Activated CD4-positive, alpha-beta T cell treated with anti-CD3 and anti-CD28 coated beads, Interleukin-2, Interleukin-4, amounts not matched to agents 100 ng/mL and 50 ng/mL, durations not matched to agents 16 hours and 8 hours (primary cell): ENCODE measurements at places on chromosomes 4 and X.

GRCh38 chr4:147310312-147310711 lies 170.6 kb upstream of the EDNRA start:
- no peak for DNase-seq

DNA sequence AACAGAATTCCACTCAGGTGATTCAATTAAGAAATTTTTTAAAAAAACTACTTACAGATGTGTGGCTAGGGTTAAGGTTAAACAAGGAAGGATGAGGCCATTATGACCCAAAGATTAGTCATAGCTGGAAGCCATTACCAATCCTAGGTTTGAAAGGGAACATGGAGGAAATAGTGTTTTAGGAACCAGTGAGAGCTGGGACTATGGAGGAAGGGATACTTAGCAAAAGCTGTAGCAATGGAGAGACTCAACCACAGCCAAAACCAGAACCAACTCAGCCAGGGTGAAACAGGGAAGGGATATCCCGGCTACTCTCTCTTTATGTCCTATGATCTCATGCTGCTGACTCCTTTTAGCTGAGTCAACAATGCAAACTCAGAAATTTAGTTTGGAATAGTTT lies 148.6 kb upstream of the CNKSR2 start:
- no peak for DNase-seq

- no peak for DNase-seq
Observed at GRCh38 chr4:178066338-178066941, 624.2 kb upstream of the AGA start.

GRCh38 chr4:75639124-75639695 lies 8.9 kb upstream of the CDKL2 start:
- DNase-seq = no peak

DNA sequence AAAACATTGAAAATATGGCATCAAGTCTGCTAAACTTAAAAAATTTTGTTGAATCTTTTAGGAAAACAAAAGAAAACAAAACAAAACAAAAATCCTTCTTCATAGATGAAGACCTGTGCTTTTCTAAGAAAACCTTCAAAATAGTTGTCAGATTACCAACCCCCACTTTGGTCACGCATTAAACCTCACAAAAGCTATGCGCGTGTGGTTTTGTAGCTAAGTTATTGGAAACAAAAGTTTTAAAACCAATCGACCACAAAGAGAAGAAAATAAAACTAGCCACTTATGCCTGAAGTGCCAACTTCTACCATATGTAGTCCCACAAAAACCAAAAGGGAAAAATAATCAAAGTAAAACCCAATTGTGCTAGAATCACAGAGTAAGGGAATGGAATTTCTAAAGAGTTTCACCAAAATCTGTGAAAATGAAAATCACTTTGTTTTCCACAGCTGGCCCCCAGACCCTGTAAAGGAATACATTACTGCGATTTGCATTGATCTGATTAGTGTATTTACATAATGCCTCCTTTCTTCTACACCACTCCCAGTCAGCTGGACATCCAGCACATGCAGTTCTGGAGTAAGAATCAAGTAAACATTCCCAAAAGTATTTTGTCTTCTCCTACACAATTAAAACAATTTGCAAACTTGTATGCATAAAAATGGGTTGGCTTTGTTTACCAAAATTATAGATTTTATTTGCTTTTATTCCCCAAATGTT lies 330.1 kb upstream of the DKK2 start:
- DNase-seq = no peak

- DNase-seq = no peak
Observed at GRCh38 chr4:140296335-140297220, 76.9 kb upstream of the SCOC start.

DNA sequence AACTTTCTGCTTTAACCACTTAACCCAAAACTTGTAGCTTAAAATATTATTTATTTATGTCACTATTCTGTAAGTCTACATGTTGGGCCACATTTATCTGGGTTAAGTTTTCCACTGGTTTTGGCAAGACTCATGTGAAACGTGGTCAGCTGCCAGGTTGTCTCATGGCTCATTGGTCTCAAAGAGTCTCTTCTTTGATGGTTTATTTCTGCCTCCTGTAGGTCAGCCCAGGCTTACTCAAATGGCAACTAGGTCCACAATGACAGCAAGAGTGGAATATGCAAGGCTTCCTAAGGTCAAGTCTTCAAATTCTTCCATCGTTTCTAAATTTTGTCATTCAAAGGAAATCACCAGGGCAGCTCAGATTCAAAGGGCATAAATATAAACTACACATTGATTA lies 828.7 kb downstream of the PCDH7 start:
- DNase-seq = no peak

DNA sequence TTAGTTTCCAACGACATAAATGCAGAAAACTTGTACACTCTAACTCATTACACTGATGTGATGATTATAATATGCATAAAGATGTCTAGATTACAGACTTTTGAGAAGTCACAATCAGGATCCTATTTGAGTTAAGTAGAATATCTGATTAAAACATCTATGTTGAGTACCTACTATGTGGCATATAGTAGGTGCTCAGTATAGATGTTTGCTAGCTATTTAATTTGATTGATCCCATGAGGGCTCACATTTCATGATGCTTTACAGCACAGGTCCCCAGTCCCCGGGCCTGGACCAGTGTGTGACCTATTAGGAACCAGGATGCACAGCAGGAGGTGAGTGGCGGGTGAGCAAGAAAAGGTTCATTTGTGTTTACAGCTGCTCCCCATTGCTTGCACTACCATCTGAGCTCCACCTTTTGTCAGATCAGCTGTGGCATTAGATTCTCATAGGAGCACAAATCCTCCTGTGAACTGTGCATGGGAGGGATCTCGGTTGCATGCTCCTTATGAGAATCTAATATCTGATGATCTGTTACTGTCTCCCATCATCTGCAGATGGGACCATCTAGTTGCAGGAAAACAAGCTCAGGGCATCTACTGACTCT lies 33.0 kb upstream of the CXCL8 start:
- no peak for DNase-seq

DNA sequence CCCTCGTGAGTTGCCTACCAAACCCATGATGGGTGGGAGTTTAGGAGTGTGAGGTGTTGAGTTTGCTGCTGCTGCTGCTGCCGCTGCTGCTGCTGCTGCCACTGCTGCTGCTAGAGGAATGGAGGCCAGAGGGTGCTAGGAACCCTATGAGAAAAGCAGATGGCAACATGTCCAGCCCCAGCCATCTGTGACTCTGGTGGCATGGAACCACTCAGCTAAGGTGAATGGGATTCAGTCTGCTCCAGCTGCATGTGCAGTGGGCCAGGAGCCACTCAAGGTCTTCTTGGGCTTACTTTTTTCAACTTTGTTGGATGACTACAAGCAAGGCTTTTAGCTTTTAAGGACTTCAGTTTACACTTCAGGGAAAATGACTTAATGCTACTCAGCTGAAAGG lies 103.8 kb downstream of the RTL5 start:
- no peak for DNase-seq

- DNase-seq = no peak
Observed at GRCh38 chr4:185764876-185765275, 47.1 kb downstream of the SORBS2 start.

DNA sequence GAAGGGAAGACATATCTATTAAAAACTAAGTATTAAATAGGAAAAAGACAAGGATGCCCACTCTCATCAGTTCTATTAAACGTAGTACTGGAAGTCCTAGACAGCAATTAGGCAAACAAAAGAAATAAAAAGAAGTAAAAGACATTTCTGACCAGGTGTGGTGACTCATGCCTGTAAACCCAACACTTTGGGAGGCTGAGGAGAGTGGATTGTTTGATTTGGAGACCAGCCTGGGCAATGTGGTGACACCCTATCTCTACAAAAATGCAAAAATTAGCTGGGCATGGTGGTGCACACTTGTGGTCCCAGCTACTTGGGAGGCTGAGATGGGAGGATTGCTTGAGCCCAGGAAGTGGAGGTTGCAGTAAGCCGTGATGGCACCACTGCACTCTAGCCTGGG lies 1071.8 kb downstream of the FAT4 start:
- DNase-seq = no peak

GRCh38 chr4:132266374-132266773 lies 882.7 kb upstream of the PCDH10 start:
- no peak for DNase-seq

GRCh38 chr4:120225527-120225926 lies 158.9 kb upstream of the MAD2L1 start:
- DNase-seq = no peak

DNA sequence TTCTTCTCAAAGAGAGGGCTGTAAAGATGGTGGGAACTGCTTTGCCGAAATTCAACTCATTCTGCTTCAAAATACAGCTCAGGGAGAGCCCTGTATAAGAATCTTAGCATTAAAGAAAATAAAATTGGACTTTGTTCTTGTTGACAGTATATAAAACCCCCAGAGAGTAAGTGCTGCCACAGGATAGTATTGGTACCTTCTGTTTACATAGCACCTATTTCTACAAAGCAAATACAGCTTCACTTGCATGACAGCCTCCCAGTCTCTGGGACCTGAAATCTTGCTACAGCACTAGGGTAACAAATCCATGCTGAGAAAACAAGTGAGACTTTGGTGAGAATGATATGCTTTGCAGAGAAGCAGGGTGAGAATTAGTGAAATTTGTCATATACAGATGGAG lies 428.6 kb downstream of the ADGRL3 start:
- no peak for DNase-seq

DNA sequence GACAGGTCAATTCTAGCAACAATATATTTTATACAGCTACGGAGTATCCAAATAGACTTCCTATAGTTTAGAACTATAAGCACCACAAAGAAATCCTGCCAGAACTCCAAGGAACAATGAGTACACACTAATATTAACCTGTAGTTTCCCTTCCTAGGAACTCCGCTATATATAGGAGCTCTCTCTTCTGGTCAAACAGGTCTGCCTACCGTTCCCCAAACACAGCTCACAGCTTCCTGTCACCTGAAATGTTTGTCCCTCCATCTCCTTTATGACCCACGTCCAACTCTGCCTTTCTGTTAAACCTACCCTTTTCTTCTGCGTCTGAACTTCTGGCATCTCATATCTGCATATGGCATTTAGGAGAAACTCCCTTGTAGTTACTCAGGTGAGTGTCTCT lies 10.5 kb upstream of the GJB1 start:
- no peak for DNase-seq

DNA sequence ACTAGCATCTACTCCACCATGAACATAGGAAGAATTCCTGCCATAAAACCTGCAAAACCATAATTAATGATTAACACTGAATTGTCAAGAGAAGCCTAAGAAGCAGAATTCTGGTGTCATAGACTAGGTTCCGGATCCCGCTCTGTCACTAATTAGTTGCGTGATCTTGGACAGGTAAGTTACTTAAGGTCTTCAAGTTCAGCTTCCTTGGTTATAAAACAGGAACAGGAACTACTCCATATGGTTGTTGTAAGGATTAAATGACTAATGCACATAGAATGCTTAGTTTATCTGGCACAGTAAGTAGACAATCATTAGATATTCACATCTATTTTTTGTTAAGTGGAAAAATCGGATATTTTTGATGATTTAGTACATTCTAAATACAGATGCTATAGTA lies 14.3 kb downstream of the G3BP2 start:
- no peak for DNase-seq

DNA sequence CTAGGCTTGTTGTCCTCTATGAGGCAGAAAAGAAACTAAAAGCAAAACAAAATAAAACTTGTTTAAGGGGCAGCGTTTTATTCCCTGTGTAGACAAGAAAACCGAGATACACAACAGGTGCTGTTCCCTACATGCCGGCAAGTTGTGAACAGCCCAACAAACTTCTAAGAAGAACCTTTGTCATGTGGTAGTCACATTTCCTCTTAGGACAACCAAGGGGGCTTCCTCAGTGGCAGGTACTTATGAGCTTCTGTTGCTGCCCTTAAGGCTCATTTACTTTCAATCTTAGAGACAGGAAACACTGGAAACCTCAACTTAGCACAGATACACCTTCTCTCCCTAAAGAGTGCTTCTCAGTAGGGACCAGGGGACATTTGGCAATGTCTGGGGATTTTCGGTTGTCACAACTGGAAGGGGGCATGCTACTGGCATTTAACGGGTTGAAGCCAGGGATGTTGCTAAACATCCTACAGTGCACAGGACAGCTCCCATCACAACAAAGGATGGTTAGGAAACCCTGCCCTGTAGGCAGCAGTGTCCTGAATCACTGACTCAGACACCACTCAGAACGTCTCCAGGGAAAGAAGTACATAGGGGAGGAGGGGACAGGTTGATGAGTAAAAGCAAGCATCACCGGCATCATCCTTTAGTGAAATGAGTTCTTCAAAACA lies 111.0 kb downstream of the ASB9 start:
- DNase-seq = peak; percentile 52

- DNase-seq = no peak
Observed at GRCh38 chrX:80423000-80423399, 2.8 kb downstream of the TENT5D start.

- peak; percentile 60 for DNase-seq
Observed at GRCh38 chrX:13750204-13750603, 15.7 kb downstream of the OFD1 start.

- DNase-seq = peak; percentile 72
Observed at GRCh38 chr4:122539861-122540465, 80.9 kb downstream of the IL21 start.

GRCh38 chr4:11072463-11072862 lies 356.2 kb downstream of the HS3ST1 start:
- DNase-seq = no peak

DNA sequence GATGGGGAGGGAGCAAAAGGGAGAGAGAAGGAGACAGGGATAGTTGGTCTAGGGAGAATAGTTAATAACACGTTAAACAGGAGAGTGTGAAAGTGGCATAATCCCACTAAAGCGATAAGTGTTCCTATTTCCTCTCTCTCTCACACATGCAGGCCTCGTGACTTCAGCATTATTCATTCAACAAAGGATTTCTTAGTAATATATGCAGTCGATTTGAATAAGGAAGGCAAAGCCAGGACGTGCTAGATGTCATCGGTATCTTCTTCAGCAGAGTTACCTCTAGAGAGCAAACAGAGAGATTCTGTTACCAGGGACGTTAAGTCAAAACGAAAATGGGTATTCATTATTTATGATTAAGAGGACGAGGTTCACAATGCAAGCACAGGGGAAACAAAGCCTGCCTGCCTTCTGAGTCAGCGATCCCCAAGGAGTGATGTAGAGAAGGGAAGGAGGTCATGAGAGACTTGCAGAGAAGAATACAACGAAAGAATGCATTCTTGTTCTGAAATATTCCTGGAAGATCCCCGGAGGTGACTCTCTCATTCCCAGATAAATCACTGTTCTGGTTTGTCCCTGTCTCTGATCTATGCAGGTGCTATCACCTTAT lies 1048.4 kb downstream of the NLGN4X start:
- DNase-seq = no peak

DNA sequence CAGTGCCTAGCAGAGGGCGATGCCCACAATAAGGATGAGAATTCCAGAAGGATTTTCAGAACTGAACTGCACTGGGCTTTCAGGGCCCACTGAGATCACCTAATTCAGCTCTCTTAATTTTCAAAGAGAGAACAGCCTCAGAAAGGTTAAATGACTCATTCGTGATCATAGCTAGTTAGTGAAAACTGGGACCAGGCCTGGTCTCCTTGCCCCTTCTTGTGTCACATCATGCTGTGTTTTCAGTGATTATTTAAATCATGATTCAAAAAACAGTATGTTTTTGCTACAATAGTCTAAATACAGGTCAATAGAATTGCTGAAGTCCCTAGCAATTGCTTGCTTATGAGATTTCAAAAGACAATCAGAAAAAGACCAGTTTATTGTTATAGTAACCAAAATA lies 136.4 kb upstream of the PLAC1 start:
- DNase-seq = no peak
